ENCODE measurements at places on chromosomes 16 and 17.

DNA sequence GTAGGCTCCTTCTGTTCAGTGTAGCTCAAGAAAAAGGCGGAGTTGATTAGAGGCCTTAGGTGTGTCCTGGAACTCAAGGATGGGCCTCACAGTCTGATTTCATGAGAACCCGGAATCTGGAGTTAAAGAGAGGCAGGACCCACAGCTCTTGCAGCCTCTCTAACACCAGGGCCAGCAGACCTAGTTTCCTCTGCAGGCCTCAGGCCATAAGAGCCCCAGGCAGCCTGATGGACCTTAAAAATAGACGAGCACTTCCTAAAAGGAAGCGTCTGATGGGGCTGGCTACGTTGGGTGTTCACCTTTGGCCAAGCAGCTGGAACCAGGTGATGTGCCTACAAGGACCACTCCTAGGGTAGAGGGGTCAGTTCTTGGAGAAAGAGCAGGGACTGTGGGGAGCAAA is 7.6 kb downstream of the CACNG5 start:
- no peak for DNase-seq

DNA sequence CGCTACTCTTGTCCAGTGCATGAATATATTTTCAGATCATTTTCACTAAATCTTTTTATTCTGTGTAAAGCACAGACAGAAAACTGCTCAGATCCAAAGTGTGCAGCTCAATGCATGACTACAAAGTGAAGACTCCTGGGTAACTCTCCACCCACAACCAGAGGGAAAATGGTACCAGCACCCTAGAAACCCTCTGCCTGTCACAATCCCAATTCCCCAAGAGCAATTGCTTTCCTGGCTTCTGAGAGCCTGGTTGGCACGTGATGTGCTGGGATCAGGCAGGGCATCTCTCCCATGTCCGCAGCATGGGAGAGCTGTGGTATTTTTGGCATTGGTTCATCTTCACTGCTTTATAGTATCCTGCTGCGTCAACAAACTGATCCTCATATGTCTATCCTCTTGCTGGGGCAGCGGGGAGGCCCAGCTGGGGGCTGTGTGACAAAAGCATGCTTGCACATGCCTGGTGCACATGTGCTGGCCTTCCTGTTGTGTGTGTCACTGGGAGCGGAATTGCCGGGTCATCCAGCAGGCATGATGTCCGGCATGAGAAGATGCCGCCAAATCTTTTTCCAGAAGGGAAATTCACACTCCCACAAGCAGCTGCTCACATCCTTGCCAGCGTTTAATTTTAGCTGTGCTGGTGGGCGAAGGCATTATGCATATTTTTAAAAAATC is 278.9 kb upstream of the FOXF1 start:
- no peak for DNase-seq

DNA sequence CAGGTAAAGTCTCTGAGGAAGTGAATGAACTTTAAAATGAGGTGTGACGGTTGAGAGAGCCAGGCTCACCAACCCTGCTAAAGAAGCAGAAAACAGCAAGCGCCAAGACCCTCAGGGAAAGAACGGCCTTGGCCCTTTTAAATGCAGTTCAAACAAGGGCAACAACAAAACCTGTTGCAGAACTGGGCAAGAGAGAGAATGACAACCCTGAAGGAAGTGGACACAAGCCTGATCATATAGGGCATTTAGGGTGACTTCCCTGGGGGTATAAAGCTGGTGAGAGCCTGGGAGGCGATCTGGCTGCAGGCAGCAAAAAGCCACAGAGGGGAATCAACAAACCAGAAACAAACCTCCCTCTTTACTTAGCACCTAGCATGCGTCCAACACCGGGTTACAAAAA is 1.0 kb downstream of the CPPED1 start:
- no peak for DNase-seq

DNA sequence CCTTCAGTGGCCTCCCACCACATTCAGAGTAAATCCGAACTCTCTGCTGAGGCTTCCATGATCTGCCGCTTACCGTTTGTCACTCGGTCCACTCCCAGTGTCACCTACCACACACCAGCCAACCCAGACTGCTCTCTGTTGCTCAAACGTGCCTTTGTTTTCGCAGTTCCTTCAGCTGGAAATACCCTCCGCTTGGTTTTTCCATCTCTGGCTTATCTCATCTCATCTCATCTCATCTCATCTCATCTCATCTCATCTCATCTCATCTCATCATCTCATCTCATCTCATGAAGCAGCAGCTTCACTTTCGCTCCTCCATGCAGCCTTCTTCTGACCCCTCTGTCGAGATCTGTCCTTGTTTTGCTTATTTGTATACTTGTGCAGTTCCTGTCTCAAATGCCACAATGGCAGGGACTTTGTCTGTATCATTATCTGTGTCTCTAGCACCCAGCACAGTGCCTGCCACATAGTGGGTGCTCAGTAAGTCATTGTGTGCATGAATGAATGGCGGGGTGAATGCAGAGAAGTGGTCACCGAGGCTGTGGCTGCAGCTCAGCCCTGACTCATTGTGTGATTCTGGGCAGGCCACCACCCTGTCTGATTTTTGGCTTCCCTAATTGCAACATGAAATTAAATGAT is 3.8 kb upstream of the SNX20 start:
- peak; percentile 56 for DNase-seq

- DNase-seq = no peak
These were observed 70.9 kb upstream of the METRNL start for GRCh38 chr17:83008526-83008925.

- DNase-seq = no peak
These were observed 13.0 kb upstream of the USP10 start for GRCh38 chr16:84686707-84687298.

DNA sequence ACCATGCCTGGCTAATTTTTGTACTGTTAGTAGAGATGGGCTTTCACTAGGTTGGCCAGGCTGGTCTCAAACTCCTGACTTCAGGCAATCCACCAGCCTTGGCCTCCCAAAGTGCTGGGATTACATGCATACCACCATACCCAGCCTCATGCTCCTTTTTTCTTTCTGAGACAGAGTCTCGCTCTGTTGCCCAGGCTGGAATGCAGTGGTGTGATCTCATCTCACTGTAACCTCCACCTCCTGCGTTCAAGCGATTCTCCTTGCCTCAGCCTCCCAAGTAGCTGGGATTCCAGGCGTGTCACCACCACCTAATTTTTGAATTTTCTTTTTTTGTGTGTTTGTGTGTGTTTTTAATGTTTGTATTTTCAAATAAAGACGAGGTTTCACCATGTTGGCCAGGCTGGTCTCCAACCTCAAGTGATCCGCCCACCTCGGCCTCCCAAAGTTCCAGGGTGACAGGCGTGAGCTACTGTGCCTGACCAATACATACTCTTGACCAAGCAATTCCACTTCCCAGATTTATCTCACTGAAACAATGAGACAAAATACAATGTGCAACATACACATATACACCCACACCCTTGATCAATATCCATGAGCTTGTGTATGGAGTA is 5.0 kb downstream of the GRB2 start:
- no peak for DNase-seq

- DNase-seq = no peak
These were observed 16.8 kb upstream of the PHKG2 start for GRCh38 chr16:30731411-30731810.

DNA sequence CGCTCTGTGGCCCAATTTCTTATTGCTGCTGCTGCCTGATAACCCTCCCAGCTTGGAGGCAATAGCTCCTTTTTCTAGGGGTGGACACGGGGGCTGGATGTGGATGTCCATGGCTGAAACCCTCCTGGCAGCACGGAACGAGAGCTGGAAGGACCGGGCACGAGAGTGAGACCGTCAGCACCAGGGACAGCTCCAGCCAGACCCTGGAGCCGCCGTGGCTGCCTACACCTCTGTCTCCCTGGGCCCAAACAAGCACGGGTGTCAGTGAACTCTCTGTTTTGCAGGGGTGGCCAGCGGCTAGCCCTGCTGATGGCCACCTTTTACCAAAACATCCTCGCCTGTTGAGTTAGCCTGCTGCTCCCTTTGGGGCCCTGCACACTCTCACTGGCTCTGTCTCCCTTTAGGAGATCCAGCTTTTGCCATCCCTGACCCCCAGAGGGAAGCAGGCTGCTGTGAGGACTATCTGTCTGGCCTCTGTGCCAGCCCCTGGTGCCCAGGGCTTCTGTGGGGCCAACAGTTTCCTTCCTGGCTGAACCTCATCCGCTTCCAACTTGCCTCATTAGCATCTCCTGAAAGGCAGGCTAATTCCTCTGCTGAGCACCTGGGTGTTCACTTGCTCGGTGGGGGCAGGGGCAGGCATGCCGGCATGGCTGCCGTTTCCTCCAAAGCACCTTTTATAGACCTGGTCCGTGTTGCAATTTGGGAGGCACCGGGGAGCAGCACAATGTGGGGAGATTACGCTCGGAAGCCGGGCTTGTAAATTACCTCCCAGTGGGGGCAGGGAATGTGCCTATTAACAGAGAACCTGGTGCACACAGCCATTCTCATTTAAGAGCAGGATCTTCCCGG is 118.1 kb downstream of the ENGASE start:
- DNase-seq = peak; percentile 16

DNA sequence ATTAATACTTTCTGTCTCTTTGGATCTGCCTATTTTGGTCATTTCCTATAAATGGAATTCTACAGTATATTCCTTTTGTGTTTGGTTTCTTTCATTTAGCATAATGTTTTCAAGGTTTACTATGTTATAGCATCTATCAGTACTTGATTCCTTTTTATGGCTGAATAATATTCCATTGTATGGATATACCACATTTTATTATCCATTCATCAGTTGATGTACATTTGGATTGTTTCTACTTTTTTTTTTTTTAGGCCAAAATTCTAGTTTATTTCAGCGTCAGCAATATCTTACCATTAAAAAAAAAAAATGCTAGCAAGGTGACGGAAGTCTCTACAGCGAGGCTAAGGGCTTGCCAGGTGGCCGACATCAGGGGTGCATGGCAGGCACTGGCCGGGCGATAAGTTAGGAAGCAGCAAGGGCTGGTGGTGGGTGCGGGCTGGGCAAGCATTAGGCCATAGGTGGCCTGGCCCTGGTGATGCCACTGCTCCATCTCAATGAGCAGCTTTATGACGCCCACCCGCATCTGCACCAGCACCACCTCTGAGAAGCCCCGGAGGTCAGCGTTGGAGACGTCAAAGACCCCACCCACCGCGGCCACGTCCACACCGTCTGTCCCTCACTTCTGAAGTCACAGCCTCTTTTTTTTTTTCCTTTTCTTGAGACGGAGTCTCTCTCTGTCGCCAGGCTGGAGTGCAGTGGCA is 11.4 kb upstream of the C16orf87 start:
- DNase-seq = no peak

DNA sequence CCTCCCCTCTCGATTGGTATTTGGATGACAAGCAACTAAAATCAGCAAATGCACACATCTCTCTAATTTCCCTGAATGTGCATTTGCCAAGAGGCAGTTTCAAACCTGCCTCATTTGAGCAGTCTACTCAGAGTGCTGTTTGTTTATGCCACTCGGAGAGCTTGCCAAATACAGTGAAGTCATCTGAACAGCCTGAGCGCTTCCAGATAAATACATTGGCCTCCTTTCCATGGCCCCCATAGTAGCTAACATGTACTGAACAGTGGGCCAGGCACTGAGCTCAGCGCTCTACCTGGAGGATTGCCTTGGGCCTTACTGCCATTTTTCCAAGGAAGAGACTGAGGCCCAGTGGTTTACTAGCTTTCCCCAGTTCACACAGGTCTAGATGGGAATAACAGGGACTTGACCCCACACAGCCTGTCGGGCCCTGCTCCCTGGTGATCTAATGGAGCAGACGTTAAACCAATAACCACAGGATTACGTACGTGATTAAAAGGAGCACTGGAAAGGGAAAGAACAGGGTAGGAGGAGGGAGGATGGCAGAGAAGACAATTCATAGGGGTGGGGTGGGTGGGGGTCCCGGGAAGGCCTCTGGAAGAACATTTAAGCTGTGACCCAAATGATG is 18.7 kb upstream of the ANKRD40CL start:
- DNase-seq = no peak

- DNase-seq = no peak
These were observed 194.2 kb upstream of the TBX2 start for GRCh38 chr17:61205401-61205800.

DNA sequence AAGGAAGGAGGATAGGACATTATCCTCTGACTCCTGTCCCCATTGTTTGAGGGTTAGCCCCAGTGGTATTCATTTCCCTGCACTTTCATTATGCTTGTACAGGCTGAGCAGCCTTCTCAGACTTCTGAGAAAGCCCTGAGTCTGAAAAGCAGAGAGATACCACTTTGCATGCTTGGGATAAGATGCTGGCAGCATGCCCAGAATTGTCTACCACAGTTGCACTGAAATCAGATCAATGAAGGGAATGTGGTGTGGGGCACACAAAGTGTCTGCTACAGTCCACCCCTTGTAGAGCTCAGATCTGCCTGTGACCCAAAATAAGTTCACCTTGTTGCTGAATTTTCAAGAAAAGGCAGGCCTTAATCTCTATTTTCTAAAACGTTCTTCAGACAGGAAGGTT is 160.6 kb downstream of the CCT6B start:
- no peak for DNase-seq

DNA sequence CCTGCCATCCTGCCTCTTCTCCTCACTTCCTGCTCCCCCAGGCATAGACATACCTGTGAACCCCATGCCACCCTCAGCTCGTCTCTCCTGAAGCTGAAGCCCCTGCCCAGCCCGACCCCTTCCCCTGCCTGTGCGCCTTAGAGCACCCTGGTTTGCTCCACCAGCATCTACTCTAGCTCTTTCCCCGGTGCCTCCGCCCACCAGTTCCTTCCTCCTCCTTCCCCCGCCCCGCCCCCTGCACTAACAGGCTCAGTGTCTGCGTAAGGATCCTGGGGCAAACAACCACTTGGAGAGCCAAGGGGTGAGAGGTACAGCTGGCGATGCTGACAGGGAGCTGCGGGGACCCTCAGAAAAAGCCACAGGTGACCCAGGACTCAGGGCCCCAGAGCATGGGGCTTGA is 1.9 kb downstream of the GPR142 start:
- DNase-seq = peak; percentile 59

DNA sequence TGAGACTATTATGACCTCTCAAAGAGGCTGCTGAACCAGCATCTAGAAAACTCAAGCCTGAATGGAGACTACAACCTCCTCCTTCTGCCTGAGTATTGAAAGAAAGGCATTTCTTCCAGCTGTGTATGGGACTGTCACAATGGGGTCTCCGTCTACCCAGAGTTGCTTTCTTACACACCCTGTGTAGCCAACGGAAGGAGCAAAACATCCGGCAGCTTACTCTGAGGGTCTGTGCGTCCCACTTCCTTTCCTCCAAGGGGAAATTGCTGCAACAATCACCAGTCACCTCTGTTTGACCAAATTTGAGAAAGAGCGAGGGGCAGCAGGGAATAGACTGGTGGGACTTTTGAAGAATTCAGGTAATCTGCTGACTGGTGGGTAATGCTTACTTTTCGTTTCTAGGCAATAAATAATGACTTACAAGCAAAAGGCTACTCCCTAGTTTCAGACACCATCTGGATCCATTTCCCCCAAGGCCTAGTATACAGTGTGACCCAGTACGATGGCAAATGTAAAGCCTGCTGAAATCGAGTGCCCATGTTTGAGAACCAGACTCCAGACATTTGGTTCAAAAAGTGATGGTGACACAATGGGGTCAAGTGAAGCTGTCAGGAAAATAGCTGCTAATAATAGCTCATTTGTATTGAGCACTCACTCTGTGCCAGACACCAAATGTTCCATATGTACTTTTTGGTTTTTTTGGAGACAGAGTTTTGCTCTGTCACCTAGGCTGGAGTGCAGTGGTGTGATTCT is 81.7 kb downstream of the YPEL2 start:
- no peak for DNase-seq
